ENCODE measurements at places on chromosomes 2 and 18.
A peak's percentile ranks its signal among the peaks of the same experiment; 100 is the strongest.

- DNase-seq = no peak
These were observed 759.9 kb downstream of the SATB2 start for GRCh38 chr2:198697794-198698193.

GRCh38 chr2:68770271-68771111, 35.9 kb downstream of the ARHGAP25 start:
- DNase-seq = no peak

GRCh38 chr2:20781656-20782265, 41.1 kb downstream of the LDAH start:
- no peak for DNase-seq

- no peak for DNase-seq
These were observed 69.5 kb downstream of the KIF5C start for GRCh38 chr2:148944536-148944935.

GRCh38 chr18:3044931-3045698, 32.2 kb upstream of the LPIN2 start:
- DNase-seq = no peak

DNA sequence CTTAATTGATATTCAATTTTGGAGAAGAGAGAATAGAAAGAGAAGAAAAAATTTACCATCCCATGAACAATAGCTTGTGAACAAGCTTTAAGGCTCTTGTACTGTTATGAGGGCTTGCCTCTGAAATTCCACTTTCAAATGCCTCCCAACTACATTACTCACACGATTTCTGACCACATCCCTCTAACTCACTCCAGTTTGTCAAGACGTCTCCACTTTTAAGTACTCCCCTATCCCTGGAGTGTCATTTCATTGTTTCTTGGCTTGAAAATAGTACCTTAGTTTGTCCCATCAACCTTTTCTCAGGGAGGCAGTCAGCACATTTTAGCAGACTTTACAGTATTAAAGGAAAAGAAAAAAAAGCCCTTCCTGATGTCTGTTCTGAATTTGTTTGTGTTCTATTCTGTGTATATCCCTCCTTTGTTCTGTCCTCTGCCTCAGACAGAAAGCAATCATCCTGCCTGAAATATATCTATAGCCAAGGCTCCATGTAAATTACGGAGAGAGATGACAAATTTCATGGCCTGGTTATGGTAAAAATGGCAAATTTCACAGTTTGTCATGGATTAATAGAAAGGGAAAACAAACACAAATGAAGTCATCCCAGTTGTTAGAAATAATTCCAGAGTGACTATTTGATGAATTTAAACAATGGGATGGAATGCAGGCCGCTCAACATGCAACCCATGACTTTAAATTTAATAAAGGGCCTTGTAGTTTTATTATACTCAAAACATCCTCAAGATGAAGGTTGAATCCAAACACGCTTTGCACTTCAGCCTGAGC, 228.8 kb downstream of the ETAA1 start:
- no peak for DNase-seq

- peak; percentile 98 for DNase-seq
These were observed 81.5 kb downstream of the BCL2 start for GRCh38 chr18:63237881-63238692.

DNA sequence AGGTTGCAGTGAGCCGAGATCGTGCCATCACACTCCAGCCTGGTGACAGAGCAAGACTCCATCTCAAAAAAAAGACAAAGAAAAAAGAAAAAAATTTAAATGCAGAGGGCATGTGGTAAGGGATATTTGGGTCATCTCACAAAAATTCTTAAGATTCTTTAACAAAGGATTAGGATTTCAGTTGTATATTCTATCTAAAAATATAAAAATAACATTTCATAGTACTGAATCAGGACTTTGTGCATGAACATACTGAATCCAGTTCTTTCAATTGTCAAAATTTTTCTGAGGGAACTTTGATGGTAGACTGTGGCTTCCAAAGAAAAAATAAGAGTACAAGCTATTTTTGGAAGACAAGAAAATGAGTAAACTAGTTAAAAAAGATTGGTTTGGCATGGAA, 6.5 kb upstream of the PPP3R1 start:
- no peak for DNase-seq

DNA sequence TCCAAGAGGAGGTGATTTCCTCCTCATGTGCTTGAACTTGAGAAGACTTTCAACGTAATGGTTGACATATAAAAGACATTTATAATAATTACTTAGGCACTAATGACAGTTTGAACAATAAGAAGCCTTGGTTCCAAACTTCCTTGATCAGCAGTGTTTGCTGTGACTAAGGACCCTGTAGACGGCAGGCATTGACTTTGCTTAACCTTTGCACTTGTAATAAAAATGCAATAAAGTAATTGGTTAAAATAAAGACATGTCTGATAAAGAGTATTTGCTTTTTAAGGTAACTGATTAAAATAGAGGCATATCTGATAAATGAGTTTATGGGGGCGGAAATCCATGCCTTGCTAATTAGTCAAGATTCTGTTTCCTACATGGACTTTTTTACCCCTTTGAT, 82.2 kb upstream of the ST8SIA3 start:
- peak; percentile 48 for DNase-seq

DNA sequence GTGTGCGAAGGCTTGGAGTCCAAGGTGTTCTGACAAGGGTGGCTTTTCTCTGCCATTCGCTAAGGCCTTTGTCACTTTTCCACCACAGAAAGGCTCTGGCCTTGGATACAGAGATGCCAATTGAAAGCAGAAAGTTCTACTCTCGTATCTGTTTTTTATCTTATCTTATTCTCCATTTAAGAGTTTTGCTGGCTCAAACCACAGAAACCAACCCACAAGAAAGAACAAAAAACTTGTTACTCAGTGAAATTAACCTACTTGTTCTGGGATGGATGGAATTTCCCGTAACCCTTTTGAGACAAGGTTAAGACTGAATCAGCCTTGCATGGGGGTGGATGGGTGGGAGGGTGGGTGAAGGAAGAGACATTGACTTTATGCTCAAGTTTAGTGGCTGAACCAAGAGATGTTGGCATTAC, 221.7 kb downstream of the CDH20 start:
- DNase-seq = no peak

DNA sequence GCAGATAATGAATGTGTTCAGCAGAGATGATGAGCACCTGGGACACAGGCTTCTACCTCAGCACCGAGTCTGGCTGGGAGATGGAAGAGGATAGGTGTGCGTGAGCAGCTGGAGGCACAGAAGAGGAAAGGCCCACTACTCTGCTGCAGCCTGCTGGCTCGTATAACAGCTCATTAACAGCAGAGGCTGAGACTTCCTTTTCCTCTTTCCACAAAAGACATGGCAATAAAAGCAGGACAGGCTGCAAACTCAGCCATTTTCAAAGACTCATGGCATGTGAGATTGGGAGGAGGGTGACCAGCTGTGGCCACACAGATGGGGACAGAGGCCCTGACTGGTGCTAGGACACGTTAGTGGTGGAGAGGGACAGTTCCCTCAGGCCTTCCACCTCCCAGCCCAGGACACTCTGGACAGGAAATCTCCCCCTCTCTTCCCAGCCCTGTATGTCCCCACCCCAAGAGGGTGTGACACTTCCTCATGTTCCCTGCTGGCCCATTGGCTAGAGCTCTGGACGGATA, 60.3 kb downstream of the CACNB4 start:
- no peak for DNase-seq

- no peak for DNase-seq
These were observed 35.2 kb upstream of the LPIN2 start for GRCh38 chr18:3048121-3048520.

- peak; percentile 4 for DNase-seq
These were observed 169.7 kb downstream of the TMEM163 start for GRCh38 chr2:134549104-134549503.

DNA sequence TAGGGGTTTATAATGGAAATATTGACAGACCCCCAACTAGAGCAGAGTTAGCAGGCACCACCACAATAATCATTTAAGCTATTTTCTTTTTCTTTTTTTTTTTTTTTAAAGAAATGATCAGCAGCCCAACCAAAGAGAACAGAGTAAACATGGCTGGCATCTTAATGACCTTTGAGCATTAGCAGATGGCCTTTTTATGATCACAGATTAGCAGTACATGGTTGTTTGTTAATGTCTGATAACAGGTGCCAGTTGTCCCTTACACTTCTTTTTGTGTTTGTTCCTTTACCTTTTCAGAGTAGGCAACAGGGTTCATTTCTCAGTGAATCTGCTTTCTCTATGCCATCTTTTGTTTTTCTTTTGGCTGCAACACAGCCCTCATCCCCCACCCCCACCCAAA, 747.0 kb downstream of the BCL11A start:
- no peak for DNase-seq

DNA sequence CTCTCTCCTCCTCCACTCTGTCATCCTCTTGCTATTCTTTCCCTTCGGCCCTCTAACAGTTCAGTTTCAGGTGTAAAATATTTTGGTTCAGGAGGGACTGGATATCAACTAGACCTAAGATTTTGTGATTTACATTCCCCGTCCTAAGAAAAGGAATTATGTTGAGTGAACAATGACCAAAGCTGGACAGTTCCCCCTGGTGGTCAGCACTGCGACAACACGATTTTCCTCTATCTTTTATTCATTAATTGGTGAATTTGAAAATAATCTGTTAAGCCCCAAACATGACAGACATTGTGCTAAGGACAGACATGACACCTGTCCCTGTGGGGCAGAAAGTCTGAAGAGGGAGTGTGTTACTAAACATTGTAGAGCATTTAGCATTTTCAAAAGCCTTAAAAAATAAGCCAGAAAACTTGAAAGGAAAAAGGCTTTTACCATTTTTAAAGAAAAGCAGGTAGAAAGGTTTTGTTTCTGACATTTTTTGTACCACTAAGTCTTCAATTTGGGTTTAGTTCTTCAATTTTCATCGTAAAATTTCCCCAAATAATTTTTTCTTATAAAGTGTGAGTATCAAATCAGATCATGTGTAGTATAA, 28.4 kb upstream of the GTF2A1L start:
- DNase-seq = no peak

- no peak for DNase-seq
These were observed 249.2 kb downstream of the NBAS start for GRCh38 chr2:15311926-15312325.

- no peak for DNase-seq
These were observed 260.8 kb upstream of the HDAC4 start for GRCh38 chr2:239661334-239662312.

DNA sequence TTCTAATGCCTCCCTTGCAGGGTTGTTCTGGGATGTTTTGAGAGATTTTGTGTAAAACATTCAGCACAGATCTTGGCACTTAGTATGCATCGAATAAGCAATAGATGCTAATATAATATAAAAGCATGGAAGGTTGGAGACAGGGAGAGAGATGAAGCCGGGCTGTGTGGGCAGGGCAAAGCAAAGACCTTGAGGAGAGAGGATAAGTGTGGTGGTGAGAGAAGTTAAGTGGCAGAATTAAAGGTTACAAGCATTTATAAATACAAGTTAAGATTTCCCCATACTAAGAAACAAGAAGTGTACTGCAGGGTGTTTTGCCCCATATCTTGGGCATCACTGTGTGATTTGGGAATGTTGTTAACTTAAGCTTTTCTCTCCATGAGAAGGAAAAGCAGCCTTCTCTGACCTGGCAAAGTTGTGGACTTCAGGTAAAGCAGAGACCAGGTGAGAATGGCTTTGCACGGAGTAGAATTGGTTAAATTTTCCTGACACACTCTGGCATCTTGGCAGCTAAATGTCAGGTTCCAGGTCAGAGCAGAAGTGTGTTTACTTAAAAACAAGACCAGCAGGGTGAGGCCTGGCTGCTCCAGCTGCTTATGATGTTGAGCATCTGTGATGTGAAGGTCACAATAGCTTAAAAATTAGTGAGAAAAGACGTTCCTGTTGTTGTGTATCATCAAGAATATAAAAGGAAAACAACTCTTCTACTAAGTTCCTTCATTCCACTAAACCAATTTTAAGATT, 288.5 kb upstream of the HNMT start:
- DNase-seq = no peak

GRCh38 chr2:206296128-206296527, 21.7 kb downstream of the ZDBF2 start:
- DNase-seq = no peak

DNA sequence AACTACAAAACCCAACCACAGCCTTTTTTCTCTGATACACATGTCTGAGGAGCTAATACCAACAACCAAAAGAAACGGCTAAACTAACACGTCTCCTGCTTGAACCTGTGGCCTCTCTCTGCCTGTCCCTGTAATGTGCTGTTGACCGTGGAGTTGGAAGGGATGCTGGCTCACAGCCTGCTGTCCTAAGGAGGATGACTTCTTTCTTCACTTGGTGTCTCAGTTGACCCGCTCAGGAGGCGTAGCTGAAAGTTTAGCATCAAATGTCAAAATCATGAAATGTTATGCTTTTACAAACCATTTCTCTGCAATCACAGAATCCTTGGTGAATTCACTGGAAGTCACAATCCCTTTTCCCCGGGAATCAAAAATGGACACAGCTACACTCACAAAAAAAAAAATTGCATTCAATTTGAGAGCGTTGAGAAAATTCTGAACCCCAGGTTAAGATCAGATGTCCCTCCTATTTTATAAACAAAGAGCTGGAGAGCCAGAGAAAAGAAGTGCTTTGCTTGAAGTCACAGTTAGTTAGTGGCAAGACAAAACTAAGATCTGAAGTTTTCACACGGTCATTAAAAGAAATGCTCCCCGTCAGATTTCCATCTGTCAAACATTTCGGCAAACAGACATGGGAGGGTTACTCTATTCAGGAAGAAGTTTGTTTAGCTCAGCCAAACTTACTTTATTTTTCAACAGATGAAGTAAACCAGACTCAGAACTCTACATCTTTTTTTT, 74.3 kb downstream of the IRS1 start:
- no peak for DNase-seq

DNA sequence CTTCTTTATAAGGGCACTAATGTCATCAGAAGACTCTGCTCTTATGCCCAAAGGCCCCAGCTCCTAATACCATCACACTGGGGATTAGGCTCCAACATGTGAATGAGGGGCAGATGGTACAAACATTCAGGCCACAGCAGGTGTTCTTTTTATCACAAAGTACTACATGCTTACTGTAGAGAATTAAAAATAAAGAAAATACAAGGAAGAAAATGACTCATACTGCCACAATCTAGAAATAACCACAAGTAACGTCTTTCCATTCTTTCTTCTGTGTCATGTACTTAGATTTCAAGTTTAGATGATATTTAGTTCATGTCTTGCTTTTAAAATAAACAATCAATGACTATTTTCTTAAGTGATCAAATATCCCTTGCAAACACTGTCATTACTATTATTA, 100.3 kb upstream of the NEDD4L start:
- DNase-seq = no peak

DNA sequence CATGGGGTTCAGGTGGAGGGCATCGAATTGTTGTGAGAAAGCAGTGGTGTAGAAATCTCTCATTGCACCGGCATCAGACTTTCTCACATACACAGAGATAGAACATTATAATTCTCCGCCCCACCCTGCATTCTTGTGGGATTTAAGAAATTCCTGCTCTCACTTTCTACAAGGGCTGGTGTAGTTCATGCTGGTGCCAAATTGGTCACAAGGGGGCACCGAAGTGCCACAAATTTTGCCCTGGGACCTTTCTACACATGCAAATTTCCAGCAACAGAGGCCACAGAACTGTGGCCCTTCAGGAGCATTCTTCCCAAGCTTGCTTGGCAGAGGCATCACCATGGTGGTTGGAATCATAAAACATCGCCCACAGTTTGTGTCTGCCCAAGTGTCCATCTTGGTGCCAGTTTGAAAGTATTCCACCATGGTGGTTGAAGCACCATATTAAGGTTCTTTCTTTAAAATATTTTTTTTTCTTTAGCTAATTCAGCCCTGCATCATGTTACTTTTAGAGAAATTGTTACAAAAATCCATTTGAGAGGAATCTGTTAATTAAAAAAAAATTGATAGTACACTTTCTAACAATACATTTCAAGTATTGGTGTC, 521.2 kb upstream of the FANCL start:
- DNase-seq = no peak

Data from epithelial cell of proximal tubule (primary cell).